NCI-H748 treated with DMSO at 0.1 percent for 48 hours (cell line): ENCODE measurements at places on chromosomes 5 and 9.

GRCh38 chr9:89514337-89514736, 16.4 kb upstream of the SEMA4D start:
- no peak for DNase-seq

DNA sequence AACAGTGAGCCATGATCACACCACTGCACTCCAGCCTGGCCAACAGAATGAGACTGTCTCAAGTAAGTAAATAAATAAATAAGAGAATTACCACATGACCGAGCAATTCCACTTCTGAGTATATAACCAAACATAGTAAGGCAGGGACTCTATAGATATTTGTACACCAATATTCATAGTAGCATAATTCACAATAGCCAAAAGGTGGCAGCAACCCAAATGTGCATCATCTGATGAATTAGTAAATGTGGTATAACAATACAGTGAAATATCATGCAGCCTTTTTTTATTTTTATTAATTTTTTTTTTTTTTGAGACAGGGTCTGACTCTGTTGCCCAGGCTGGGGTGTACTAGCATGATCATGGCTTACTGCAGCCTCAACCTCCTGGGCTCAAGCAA, 33.1 kb downstream of the ALDH7A1 start:
- no peak for DNase-seq

- no peak for DNase-seq
Observed at GRCh38 chr5:134873494-134873893, 677 bp upstream of the TXNDC15 start.

DNA sequence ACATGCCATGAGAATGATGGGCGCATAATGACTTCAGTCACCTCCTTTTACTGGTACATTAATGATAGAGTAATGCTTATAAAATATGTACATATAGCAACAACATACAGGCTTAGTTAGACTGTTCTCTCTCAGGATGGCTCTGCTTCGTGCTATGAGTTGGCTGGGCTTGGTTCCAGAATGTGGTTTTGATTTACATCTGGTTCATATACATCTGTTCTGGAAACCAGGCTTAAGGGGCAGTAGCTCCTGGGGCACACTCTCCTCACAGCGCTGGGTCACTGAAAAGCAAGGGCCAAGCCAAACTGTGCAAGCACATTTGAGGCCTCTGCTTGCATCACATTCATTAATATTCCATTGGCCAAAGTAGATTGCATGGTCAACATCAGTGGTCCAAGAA, 44.9 kb downstream of the PCSK1 start:
- DNase-seq, result no peak

DNA sequence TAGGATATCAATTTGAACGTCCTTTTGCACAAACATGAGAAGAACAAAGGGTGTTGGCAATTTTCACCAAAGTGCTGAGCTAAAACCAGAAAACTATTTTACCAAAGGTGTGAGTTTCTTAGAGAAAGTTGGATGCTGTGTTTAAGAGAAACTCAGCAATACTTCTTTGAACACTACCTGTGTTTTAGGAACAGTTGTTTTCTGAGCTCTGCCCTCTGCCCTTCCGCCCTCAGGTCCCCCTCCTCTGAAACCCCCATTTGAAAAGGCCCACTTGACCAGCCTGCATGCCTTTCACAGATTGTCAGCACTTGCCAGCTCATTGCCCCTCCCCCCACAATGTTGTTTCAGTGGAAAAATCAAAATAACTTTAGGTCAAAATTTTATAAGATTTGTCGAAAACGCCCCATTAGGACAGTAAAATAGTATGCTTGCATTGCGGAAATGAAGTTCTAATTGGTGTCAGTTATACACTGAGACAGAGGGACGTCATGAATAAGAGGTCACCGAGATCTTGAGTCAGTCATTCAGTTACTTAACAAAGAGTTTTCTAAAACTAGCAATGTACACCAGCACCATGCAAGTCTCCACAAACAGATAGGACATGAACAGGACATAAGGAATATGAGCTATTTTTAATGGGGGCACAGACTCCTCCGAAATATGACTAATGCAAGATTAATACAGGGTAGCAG, 61.9 kb upstream of the IL7R start:
- no peak for DNase-seq

DNA sequence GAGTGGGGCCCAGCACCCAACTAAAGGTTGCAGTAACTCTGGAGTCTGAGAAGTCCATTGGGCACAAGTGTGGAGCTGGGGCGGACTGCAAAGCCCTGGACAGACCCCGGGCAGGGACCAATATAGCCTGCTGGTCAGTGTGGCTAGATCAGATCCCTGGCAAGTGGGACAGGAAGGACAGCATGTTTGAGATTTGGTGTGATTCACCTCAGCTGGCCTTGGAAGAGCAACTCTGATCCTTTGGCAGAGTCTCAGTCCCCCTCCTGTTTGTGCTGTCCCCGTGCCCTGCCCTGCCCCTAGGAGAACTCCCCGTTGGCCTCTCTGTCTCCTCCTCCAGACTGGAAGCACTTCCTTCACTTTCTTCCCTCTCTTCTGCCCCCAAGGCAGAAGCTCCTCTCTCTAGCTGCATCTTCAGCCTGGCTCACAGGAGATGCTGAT, 255.3 kb downstream of the FSTL4 start:
- no peak for DNase-seq

DNA sequence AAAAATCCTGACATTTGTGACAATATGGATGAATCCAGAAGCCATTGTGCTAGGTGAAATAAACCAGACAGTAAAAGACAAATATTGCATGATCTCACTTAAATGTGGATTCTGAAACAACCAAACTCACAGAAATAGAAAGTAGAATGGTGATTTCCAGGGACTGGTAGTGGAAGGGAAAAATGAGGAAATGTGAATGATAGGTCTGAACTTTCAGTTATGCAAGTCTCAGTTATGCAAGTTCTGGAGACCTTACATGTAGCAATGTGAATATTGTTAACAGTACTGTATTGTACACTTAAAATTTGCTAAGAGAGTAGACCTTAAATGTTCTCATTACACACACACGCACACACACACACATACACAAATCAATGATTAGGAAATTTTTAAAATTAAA, 84.9 kb downstream of the SLCO4C1 start:
- DNase-seq, result no peak
